WERI-Rb-1 (cell line): ENCODE measurements at places on chromosomes 5 and 9.

DNA sequence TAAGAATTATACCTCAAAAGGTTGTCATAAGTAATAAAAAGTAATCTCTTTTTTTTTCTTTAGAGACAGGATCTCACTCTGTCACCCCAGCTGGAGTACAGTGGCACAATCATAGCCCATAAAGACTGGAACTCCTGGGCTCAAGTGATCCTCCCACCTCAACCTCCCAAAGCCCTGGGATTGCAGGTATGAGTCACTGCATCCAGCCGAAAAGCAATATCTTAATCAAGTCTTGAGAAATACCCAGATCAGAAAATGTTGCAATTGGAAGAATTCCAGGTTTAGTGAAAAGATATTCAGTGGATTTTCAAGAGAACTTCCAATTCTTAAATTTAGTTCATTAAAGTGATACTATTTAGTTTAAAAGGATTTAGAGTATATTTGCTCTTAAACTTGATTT is 40.9 kb upstream of the IDNK start:
- no peak for DNase-seq

- no peak for DNase-seq
These were observed 58.2 kb upstream of the RXRA start for GRCh38 chr9:134267881-134268724.

GRCh38 chr9:69980041-69980440 is 63.6 kb upstream of the MAMDC2 start:
- no peak for DNase-seq

DNA sequence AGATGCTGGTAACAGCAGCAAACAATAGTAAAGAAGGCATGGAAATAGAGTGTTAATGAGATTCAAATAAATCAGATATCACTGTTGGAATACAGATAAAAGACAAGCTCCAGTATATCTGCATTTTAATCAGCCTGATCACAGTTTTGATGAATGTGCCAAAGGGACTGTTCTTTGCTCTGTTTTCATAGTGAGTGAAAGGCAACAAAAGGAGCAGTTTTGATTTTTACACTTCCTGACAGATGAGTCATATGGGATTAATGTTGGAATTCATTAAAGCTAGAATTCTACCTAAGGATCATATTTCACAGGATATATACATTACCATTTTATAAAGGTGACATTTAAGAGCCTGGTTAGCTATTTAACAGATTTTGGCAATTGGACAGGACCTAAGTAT is 743.3 kb upstream of the PTPRD start:
- no peak for DNase-seq

DNA sequence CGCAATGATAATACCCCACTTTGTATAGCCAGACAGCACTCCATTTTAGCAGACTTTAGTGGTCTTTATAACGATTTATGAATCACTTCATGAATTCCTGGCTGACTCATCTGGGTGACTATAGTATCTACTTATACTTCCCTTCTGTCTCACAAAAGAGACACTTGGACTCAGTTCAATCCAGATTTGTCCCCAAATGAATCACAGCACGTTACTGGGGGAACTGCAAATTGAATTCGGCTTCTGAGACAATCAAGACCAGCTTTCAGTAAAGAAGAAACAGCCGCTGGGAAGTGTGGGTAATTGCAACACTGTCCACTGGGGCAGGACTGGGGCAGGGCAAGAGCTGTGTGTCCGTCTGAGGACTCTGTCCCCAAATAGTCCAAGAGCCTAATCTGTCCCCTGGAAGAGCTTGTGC is 337.3 kb upstream of the RFX3 start:
- no peak for DNase-seq

GRCh38 chr9:123552530-123552929 is 196.5 kb downstream of the CRB2 start:
- DNase-seq: no peak

DNA sequence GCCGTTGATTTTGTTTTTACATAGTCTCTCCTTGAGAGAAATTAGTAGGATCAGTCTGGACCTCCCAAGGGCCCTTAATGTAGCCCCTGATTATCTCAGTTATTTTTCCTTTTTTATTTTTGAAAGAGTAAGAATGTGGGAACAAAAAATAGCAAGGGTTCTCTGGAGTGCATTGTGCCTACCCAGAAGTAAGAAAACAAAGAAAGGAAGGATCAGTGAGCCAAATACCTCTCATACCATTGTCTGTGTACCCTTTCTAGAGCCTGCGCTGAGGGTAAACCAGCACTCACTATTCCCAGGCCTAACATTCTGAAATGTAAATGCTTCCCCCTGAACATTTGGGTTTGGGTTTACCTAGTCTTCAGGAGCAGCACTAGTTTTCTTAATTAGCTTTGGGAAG is 213.0 kb upstream of the TARS1 start:
- DNase-seq: no peak

DNA sequence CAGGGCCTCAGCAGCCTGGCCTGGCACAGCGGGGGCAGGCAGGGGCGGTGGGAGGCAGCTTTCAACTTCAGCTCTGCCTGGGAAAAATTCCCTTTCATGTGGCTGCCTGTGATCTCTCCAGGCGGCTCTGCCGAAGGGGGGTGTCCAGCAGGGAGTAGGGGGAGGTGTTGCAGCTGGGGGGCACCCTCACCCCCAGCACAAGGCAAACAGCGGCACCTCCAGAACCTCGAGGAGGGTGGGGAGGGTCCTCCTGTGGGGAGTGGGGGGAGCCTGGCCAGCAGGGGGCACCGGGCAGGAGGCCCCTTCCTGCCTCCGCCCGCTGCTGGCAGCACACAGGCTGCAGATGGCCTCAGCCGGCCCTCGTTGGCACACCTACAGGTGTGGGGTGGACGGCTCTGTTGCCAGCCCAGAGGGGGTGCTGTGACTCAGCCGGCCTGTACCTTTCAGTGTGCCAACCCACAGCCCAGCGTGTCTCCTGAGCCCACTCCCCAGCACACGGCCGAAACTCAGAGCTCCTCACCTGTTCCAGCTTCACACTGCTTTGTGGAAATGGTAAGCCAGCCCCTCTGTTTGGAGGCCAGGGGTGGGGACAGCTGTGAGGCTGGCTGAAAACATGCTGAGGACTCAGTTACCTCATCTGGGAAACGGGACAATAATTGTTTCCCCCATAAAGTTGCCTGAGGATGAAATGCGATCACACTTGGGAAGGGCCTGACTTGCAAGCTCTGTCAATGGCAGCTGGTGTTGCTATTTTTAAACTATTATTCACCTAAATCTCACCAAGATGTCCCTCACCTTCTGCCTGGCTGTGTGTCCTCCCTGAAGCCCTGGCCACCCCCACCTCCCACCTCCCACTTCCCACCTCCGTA is 37.0 kb downstream of the CXXC5 start:
- DNase-seq: no peak

- no peak for DNase-seq
These were observed 5.0 kb downstream of the DPP7 start for GRCh38 chr9:137109250-137110146.

DNA sequence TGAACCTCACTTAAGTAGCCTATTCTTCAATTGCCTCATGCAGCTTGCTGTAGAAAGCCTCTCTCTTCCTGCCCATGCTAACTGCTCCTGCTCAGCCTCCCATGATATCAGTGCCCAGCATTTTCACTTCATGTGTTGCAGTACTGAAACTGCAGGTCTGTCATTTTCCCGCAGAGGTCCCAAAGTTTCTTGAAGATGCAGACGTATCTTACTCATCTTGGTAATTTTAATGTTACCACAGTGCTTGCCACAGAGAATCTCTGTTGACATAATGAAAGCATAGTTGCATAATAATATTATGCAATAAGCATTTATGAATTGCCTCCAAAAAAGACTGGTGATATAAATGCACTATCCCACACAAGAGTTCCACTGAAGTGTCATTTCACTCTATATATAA is 561.1 kb upstream of the DAP start:
- no peak for DNase-seq

GRCh38 chr9:37197158-37198038 is 77.0 kb downstream of the ZCCHC7 start:
- peak; percentile 84 for DNase-seq

GRCh38 chr9:110573305-110573704 is 6.2 kb downstream of the SVEP1 start:
- no peak for DNase-seq

DNA sequence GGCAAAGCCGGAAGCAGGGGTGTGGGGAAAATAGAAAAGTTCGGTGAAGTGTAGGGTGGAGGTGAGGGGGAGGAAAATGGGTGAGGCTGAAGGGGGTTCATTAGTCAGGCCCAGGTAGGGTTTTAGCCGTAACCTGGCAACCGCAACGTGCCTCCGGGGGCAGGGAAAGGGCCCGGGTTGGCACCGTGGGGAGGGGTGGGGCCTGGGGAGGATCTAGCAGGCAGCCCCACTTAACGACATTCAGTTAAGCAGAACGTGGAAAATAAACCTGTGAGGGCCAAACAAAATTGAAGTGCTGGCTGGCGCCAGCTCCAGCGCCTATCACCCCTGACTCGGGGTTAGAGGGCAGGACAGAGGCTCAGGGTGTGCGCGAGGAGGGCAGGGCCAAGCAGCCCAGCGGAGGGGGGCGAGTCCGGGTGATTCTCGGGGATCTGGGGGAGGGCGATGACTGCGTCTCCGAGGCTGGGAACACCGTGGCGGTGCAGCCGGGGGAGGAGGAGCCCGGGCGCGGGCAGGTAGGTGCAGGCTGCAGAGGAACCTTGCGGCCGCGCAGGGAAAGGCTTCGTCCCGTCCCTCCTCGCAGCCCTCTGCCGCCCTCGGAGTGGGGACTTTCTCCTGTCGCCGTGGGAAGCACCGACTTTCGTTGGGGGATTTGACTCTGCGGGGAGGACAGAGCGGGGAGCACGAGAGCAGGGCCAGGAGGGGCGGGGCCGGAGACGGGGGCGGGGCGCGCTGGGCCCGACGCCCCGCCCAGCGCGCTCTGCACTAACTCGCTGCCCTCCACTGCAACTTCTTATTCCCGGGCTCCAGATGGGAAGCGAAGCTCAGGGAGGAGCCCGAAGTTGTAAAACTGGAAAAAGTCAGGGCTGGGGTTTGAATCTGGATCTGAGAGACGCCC is 5.1 kb downstream of the RGS14 start:
- no peak for DNase-seq

GRCh38 chr5:136055612-136056309 is 27.0 kb downstream of the TGFBI start:
- DNase-seq: no peak

DNA sequence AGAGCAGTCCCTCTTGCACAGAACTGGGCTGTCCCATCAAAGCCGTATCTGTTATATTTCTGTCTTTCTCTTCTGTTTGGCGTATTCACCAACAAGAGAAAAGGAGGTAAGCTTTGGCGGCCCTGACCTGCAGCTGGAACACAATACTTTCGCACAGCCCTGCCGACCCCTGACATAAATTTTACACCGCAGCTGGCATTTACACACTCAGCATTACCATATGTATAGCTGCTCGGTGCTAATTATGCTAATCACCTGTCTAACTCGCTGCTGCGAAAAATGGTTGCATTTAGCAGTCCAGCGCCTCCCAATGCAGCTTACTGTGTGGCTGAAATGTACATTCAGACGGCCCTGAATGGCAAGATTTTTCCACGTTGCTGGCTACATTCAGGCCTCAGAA is 20.8 kb downstream of the PTCH1 start:
- no peak for DNase-seq

DNA sequence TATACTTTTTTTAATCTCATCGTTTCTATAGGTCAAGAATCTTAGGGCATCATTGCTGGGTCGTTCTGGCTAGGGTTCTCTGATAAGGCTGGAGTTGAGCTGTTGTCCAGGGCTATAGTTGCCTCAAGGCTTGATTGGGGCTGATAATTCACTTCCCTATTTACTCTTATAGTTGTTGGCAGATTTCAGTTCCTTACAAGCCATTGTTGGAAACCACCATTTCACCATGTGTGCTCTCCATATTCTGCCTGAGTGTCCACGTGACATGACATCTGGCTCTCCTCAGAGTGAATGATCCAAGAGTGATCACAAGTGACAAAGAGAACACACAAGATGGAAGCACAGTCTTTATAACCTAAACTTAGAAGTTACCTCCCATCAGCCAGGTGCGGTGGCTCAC is 852.2 kb downstream of the EFNA5 start:
- no peak for DNase-seq

DNA sequence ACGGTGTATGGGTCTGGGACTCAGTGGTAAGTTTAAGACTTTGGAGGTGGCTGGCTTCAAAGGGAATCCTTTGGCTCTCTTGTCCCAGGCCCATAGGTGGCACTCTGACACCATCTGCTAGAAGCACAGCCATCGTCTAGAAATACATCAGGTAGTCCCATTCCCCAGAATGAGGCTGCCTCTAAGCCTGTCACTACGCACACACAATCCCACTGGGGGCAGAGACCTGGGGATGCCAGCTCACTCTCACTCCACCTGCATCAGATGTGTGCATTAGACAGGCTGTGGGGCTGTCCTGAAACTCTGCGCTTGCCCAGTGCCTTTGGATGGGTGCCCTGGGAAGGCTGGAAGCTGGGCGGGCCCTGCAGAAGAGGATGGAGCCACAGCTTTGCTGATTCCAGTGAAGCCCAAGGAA is 127.5 kb upstream of the PANK3 start:
- peak; percentile 51 for DNase-seq

GRCh38 chr9:2158766-2159430 is 143.8 kb downstream of the SMARCA2 start:
- DNase-seq: no peak

DNA sequence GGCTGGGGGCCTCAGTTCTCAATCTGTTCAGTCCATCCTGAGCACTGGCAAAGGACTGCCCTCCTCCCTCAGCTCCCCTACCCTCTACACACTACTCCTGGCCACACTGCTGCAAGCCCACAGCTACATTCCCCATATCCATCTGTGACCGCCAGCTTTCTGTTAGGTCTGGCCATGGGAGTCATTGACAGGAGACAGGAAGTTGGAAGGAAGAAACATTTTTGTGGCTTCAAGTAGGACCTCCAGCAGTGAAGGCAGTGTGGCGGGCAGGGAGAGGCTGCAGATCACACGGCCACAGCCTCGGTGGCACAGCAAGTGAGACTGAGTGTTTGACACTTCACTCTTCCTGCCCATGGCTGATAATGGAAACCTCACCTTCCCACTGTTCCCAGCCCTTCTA is 55.9 kb downstream of the SECISBP2 start:
- no peak for DNase-seq

DNA sequence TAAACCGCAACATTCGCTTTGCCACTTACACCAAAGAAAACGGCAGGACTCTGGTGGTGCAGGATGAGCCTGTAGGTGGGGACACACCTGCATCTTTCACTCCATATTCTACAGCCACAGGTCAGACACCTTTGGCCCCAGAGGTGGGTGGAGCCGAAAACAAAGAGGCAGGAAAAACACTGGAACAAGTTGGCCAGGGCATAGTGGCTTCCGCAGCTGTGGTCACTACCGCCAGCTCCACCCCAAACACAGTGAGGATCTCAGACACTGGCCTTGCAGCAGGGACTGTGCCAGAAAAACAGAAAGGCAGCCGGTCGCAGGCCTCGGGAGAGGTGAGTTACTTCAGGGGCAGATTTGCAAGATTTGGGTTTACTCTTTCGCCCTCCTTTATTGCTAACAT is 33.8 kb downstream of the KDM3B start:
- DNase-seq: no peak

- peak; percentile 43 for DNase-seq
These were observed 19.5 kb upstream of the ARAP3 start for GRCh38 chr5:141701360-141702119.

DNA sequence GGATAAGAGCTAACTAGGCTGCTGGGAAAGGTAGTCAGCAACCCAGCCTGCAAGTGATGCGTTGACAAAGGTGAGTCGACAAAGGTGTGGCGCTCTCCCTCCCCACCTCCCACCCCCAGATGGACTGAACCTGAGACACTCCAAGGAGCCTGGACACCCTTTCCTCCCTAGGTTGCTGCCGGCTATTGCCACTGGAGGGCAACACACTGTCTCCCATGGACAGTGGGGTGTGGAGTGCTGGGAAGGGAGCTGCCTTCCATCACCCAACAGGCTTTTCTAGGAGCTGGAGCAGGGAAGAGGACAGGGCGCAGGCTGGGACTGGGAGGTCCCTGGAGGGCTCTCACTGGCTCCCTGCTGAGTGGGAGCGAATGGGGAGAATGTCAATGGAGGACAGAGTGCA is 75.4 kb upstream of the ARAP3 start:
- DNase-seq: peak; percentile 74
